Lung (tissue), 17 donors: ENCODE measurements at places on chromosomes 4 and X. TPM values are rescaled to one million over a fixed set of nuclear protein-coding genes. Genes with fewer than 3 reads are reported as not detected.

DNA sequence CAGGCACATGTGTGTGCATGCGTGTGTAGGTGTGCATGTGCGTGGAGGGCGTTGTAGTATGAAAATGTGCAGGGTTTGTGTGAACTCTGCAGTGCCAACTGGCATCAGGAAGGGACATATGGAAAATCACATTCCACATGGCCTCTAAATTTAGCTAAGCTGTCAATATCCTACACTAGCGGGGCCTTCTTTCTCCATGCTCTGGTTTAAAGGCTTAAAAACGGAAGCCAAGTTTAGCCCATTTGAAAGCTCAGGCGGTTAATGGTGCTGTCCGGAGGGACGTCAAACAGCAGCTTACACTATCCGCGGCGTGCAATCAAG, 144.1 kb upstream of the NOCT start:
- H3K27ac ChIP-seq: no peak overlapping the region
- DNase-seq: no peak
- peaks cover 5% of the 10 kb centered on the region for H3K4me1 ChIP-seq
- no peak overlapping the region for H3K4me3 ChIP-seq

DNA sequence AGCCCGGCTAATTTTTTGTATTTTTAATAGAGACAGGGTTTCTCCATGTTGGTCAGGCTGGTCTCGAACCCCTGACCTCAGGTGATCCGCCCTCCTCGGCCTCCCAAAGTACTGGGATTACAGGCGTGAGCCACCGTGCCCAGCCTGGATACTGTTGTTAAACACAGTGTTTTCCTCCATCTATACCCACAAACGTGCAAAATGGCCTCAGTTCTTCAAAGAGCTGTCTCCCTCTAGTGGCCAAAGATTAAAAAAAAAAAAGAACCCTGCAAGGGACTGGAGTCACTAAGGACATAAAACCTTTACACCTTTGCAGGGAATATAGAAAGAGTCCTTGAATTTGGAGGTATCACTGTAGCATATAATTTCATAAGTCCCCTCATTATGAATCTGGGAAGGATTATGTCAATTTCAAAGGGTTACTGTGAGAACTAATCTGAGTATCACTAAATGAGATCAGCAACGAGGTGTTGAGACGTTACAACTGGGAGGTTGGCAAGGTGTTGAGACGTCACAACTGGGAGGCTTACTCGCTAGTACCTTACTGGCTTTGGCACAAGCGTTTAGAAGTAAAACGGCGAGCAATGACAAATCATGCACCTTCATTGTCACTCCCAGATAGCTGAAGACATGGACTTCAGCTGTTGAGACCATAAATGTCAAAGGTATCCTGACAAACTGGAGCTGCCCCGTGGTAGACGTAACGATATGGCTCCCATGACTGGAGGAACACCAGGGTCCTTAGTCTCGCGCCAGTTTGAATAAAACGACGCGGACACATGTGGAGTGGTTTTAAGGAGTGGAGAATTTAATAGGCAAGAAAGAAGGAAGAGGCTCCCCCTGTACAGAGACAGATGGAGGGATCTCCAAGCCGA, 33.4 kb upstream of the ENPP6 start:
- H3K4me3 ChIP-seq: no peak overlapping the region
- no peaks in the 10 kb centered on the region for H3K36me3 ChIP-seq
- H3K27me3 ChIP-seq: no peaks in the 10 kb centered on the region
- H3K27ac ChIP-seq: no peak overlapping the region

DNA sequence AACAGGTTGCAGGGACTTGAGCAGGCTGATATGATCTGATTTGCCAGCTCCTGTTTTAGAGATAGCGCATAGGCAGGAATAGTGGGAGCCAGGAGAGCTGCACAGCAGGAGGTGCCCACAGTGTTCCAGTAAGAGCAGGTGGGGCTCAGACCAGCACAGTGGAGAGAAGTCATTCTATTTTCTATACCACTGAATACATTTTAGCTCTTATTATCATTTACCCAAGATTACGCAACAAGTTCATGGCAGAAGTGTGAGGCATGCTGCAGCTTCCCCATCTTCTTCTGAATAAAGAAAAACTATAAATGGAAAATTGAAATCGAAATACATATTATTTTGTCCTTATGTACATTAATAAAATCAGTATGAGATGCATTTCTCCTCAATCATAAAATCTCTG, 114.7 kb upstream of the EDNRA start:
- H3K27me3 ChIP-seq: no peaks in the 10 kb centered on the region
- no peak overlapping the region for H3K27ac ChIP-seq
- no peaks in the 10 kb centered on the region for H3K36me3 ChIP-seq
- no peak for DNase-seq

DNA sequence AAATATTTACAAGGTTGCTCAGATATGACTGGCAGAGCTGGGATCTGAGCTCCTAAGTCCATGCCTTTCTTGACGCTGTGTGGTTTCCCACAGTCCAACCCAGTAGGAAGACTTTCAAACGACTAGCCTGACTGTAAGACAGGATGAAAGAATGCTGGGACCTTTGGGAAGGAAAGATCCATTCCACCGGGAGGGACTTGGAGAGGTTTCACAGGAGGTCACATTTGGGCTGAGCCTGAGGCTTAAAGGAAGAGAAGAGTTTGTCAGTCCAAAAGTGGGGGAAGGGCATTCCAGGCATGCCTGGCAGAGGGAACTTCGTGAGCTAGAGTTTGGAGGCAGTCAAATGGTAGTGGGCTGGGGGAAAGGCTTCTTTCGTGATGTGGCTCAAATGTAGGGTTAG, 1.5 kb downstream of the STARD8 start:
- no peak overlapping the region for H3K27ac ChIP-seq
- H3K4me3 ChIP-seq: no peak overlapping the region
- H3K4me1 ChIP-seq: no peaks in the 10 kb centered on the region
- DNase-seq: peak; percentile 44
- H3K27me3 ChIP-seq: no peaks in the 10 kb centered on the region

COL4A6 gene
- total RNA-seq: 2.7 TPM

DNA sequence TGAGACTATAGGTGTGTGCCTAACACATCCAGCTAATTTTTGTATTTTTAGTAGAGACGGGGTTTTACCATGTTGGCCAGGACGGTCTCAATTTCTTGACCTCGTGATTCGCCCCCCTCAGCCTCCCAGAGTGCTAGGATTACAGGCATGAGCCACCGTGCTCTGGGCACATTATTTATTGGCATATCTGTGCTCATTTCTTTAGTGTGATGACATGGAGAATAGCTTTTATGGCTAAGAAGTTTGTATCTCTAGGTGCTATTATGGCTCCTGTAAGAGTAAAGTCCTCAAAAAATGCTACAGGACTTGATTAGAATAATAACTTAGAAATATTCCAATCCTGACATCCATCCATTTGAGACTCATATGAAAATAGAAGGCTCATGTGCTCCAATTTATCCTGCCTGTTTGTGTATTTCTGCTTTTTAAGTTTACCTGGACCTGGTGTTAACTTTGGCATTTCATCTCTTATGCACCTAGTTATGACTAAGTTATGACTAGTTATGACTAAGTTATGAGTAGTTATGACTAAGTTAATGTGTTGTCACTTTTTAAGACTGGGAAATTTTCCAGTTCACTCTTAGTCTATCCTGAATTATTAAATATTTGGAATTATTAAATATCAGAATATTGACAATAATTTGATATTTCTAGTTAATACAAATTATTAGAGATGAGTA, 36.4 kb upstream of the UNC5C start:
- H3K4me3 ChIP-seq: no peak overlapping the region
- no peaks in the 10 kb centered on the region for H3K36me3 ChIP-seq
- no peaks in the 10 kb centered on the region for H3K4me1 ChIP-seq
- no peak for DNase-seq
- no peak overlapping the region for H3K27ac ChIP-seq

- DNase-seq: no peak
- no peaks in the 10 kb centered on the region for H3K4me1 ChIP-seq
- H3K4me3 ChIP-seq: no peak overlapping the region
- H3K36me3 ChIP-seq: no peaks in the 10 kb centered on the region
- H3K27me3 ChIP-seq: no peaks in the 10 kb centered on the region
- H3K27ac ChIP-seq: no peak overlapping the region
Measured at GRCh38 chr4:80900908-80901307, 129.6 kb upstream of the BMP3 start.

DNA sequence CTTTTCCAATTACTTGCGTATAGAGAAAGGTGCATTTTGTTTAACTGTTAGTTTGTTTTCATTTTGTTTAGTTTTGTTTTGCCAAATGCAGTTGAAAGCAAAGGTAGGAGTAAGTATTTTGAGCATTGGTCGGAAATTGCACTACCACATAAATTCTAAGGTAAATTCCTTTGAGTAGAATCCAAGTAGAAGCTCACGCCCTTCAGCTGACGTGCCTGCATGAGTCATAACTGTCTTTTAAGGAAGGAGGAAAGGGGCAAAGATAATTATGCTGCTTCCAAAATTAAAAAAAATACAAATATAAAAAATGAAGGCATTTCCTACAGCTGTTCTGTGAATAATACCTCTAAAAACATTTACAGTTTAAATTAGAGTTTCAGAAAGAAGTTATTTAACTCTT, 110.2 kb upstream of the MYOZ2 start:
- no peak for DNase-seq
- peak overlapping the region; percentile 98 for H3K27ac ChIP-seq
- H3K36me3 ChIP-seq: peaks cover 1% of the 10 kb centered on the region
- no peaks in the 10 kb centered on the region for H3K27me3 ChIP-seq
- peaks cover 6% of the 10 kb centered on the region for H3K4me1 ChIP-seq
- no peak overlapping the region for H3K4me3 ChIP-seq

DNA sequence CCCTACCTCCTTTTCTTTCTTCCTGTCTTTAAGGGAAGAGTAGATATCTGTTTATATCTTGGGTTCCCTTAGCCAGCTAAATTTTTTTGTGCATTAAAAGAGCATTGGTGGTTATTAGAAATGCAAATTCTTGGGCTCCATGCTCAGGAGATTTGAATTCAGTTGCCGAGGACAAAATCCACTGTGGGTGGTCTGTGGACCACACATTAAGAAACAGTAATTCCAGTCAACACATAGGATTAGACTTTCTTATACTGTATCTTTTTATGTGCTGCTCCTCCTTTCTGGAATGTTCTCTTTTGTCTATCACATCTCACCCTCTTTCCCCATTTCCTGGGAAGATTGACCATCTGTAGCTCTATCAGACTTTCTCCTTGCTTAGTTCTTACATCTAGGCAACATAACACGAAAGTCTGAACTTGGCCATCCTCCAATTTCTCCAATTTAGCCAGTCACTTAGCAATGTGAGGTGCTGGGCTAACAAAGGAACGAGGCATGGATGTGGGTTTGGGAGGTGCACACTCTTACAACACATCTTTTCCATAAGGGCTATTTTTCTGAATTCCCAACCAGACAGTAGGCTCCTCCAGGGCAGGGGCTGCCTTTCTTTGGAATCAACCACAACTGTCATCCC, 5.3 kb upstream of the PDLIM3 start:
- peaks cover 16% of the 10 kb centered on the region for H3K4me1 ChIP-seq
- H3K36me3 ChIP-seq: no peaks in the 10 kb centered on the region
- peak; percentile 40 for DNase-seq
- H3K27me3 ChIP-seq: peaks cover 18% of the 10 kb centered on the region

- no peaks in the 10 kb centered on the region for H3K27me3 ChIP-seq
- no peak overlapping the region for H3K27ac ChIP-seq
- DNase-seq: no peak
- H3K4me3 ChIP-seq: no peak overlapping the region
Measured at GRCh38 chr4:27789773-27790172, 929.1 kb downstream of the STIM2 start.

DNA sequence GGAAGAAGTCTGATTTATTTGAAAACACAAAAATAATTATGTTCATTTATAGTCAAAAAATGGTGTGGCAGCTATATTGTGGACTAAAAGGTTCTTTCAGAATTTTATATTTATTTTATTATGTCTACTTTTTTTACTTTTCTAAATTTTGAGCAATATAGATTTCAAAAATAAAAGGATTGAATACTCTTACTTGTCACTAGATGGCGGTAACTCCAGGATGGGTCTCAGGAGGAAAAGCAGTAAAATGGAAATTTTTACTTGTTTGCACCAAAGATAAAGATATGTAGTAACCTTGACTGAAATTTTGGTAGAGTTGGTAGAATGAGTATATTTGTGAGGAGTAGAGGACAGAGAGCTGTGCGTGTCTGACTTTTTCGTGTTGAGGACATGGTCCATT, 14.5 kb upstream of the DACH2 start:
- no peaks in the 10 kb centered on the region for H3K36me3 ChIP-seq
- no peak overlapping the region for H3K4me3 ChIP-seq
- no peak overlapping the region for H3K27ac ChIP-seq
- no peaks in the 10 kb centered on the region for H3K4me1 ChIP-seq
- peak; percentile 35 for DNase-seq
- no peaks in the 10 kb centered on the region for H3K27me3 ChIP-seq

DNA sequence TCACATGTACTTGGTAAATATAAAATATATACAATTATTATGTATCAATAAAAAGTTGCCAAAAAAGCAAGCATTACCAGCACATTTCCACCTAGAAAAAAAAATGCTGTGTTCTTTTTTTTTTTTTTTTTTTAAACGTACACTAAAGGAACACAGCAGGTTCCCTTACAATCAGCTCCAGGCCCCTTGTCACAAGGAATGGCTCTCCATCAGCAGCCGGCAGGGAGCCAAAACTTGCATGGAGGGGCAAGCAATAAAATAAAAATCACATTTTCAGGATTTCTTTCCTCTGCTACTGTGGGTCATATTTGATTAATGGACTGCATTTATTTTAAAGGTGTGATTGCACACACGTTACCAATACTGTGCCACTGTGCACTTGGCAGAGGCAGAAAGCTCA, 460.3 kb downstream of the GPAT3 start:
- DNase-seq: no peak
- no peaks in the 10 kb centered on the region for H3K36me3 ChIP-seq
- no peaks in the 10 kb centered on the region for H3K4me1 ChIP-seq

GRCh38 chr4:152588869-152589268, 53.0 kb upstream of the FBXW7 start:
- H3K27me3 ChIP-seq: no peaks in the 10 kb centered on the region
- DNase-seq: no peak
- no peak overlapping the region for H3K27ac ChIP-seq
- H3K4me1 ChIP-seq: peaks cover 20% of the 10 kb centered on the region

DNA sequence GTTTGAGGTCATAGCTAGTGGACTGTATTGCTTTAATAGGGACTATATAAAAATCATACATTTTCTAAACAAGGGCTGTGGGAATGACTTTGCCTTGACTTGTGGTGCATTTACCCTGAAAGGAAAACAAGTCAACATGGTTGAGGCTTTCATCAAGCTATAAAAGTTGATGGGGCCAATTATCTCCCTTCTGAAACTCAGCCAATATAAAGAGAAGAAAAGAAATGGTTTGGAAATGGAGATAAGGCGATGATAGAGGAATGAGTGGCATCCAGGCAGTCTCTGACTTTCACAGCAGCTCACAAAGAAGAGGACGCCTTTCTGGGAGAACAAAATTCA, 118.7 kb downstream of the SMARCA1 start:
- H3K4me1 ChIP-seq: no peaks in the 10 kb centered on the region
- DNase-seq: no peak
- no peaks in the 10 kb centered on the region for H3K27me3 ChIP-seq
- H3K4me3 ChIP-seq: no peak overlapping the region

- no peaks in the 10 kb centered on the region for H3K36me3 ChIP-seq
- peak; percentile 17 for DNase-seq
- H3K4me1 ChIP-seq: peaks cover 2% of the 10 kb centered on the region
- H3K27me3 ChIP-seq: no peaks in the 10 kb centered on the region
Measured at GRCh38 chrX:85004255-85004654, 578 bp downstream of the APOOL start.

MAGEA6 gene
- not detected for total RNA-seq
